ENCODE measurements at places on chromosomes 7 and 10.

GRCh38 chr10:85544956-85545355 lies 821.6 kb downstream of the GRID1 start:
- no peak for DNase-seq

- no peak for DNase-seq
These were observed 777 bp downstream of the RUNDC3B start for GRCh38 chr7:87628780-87629569.

DNA sequence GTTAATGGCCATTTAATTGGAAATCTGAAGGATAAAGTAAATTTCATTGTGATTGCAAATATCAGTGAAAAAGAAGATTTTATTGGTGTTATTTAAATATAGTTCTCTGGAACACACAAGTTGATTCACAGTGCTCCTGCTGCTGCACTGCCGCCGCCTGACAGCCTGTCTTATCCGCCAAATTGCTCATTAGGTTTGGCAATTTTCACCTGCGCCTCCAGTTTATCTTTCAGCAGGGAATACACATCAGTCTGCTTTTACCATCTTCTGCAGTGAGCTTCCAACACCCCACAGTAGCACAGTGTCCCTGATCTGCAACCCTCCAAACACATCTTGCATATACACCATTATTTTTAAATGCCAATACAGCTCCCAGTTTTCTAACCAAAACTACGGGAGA lies 308.3 kb downstream of the PARD3 start:
- no peak for DNase-seq

- no peak for DNase-seq
These were observed 1.7 kb downstream of the DIP2C start for GRCh38 chr10:687583-688311.

GRCh38 chr7:97479740-97480290 lies 252.1 kb upstream of the TAC1 start:
- DNase-seq = no peak

DNA sequence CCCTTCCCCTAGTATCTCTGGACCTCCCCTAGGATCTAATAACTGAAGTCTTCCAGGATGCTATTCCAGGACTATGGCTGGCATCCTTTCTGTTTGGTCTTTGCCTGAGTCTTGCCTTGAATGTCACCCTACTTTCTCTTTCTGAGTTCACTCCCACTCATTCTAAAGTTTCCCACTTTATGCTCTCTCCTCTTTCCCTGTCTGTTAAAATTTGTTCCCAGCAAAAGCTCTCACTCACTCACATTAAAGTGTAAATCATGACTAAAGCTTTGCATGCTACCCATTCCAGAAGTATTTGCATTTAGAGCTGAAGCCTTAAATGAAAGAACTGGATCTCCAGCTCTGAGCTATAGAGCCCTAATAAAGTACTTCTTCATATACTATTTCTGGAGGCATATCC lies 42.1 kb upstream of the RAPGEF5 start:
- no peak for DNase-seq

GRCh38 chr10:72610466-72610865 lies 15.4 kb downstream of the MICU1 start:
- no peak for DNase-seq

- no peak for DNase-seq
These were observed 49.4 kb downstream of the ARHGAP22 start for GRCh38 chr10:48555310-48556042.

DNA sequence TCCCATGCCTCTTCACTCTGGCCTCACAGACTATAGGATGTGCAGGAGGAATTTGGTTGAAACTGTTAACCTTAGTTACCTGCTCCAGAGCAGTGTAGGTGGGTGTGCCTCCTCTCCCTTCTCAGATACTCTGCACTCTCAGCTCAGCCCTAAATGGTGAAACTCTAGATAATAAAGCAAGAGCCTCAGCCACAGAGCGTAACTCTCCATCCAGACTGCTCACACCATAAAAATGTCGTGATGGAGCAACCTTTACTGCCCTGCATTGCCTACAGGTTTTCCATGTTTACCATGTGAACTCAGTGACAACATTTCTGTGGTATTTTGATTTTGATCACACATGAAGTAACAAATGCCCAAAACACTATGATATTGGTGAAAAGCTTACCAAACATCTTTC lies 227.7 kb downstream of the CREB5 start:
- no peak for DNase-seq

GRCh38 chr7:90701771-90702170 lies 105.7 kb downstream of the CDK14 start:
- no peak for DNase-seq

DNA sequence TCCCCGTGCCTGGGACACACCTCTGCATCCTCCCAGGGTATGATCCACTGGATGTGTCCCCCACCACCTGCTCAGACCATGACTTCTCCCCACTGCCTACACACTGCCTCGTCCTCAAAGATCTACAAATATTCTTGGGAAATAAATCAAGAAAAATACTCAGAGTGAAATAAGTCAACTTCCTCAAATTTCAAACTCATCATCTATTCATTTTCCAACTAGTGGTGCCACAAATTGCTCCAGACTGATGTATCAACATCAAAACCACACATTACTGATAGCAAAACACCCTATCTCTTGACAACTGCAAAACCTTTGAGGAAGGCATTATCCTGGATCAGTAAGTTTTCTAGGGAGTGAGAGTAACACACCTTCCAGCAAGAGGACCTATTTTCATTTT lies 87.7 kb downstream of the GRB10 start:
- no peak for DNase-seq

DNA sequence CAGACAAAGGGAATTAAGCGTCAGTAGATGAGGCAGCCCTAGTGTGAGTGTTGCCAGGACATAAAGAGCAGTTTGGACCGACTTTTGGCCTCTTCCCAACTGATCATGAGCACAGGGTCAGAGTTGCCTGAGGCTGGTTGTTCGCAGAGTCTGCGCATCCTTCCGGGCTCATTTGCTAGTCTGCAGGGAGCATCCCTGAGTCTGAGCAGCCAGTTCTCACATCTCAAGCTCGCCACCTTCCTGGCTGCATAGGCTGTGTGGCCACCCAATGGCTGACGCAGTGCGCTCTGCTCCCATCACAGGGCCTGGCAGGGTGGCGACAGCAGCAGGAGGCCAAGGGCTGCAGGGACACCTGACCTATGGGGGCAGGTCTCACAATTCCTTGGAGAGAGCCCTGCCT lies 5.0 kb downstream of the GAD2 start:
- no peak for DNase-seq

DNA sequence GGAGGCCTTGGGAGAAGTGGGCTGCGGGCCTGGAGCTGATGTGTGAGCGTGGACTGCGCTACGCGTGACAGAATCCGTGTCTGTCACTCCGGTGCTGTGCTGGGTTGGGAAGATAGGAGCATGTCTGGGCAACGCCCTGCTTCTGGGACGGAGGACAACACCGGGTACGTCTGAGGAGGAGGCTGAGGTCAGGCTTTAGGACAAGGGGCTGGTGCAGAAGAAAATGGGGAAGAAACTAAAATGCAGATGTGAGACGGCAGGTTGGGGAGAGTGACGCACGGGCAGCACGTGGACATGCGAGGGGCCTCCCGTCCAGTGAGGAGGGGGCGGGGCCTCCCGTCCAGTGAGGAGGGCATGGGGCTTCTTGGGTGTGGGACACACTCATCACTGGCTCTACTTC lies 207.4 kb downstream of the DNAJB6 start:
- no peak for DNase-seq

GRCh38 chr7:140992422-140992821 lies 22.3 kb downstream of the MRPS33 start:
- no peak for DNase-seq

GRCh38 chr7:75532639-75533038 lies 40.5 kb downstream of the SPDYE5 start:
- DNase-seq = no peak

- peak; percentile 81 for DNase-seq
These were observed 41.9 kb upstream of the SYPL1 start for GRCh38 chr7:106153891-106154449.

- no peak for DNase-seq
These were observed 5.3 kb upstream of the MYOZ1 start for GRCh38 chr10:73646598-73647041.

DNA sequence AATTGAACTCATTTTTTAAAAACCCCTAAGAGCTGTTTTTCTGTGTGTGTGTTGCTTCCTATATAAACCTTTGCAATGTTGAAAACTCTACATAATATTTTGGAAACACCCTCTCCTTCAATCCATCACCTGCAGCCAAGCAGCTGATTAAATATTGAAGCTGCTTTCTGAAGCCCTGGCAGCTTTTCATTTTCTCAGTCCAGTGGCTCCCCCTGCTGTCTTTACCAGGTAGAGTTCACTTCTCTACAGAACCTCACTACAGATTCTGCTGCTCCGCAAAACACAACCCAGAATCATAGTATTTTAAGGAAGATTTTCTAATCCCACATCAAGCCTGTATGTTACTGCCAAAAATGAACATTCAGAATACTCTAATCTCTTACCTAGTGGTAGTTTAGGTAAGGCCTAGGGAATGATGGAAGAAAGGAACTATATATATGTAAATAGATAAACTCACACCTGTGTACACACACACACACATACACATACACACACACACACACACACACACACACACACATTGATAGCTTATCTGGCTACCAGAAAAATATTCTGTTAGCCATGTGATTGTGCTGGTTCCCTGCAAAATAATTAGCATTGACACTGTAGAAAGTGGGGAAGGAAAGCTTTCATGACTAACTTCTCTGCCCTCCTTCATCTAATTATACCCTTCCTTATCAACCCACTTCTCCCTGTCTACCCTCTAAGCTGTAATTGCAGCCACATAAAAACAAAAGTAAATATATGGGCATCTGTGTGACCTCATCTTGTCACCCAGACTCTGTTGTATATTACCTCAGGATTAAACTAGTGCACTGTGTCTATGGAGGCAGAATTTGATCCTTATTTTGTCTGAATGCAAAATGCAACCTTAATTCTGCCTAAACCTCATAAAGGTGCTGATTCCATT lies 229.5 kb upstream of the FZD1 start:
- DNase-seq = no peak

GRCh38 chr7:120991581-120991980 lies 3.1 kb downstream of the CPED1 start:
- no peak for DNase-seq

GRCh38 chr7:158296798-158297104 lies 290.9 kb downstream of the PTPRN2 start:
- no peak for DNase-seq

GRCh38 chr7:152574892-152575548 lies 100.9 kb downstream of the XRCC2 start:
- DNase-seq = no peak

DNA sequence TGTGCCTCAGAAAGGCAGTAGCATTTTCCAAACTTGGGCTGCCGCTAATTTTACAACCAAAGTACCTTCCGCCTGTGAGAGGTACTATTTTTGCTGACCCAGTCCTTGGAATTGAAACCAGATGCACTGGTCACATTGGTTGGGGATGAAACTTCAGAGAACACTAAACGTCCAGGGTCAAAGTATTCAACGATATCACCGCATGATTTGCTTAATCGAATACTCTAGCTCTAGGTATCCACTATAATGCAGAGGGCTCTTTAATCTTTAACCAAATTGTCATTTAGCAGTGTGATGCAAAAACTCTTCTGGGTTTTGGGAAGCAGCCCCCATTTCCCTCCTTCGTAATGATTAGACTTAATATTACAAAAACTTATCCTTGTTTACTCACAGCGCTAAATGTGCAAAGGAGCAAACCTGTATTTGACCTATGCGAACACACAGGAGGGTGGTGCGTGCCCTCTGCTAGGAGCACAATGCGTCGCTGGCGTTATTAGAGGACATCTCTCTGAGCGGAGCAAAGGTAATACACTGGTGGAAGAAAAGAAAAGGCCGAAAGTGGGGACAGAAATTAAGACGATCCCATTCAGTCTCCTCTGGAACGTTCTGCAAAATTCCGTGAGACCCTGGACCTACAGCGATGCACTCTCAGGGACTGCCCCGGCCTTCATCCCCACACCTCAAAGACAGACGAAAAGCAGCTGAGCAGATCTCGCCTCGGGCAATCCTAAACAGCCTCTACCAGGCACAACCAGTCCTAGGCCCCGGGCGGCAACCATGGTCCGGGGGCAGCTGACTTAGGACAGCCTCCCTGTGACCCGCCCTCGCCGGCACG lies 916 bp upstream of the EEPD1 start:
- no peak for DNase-seq

DNA sequence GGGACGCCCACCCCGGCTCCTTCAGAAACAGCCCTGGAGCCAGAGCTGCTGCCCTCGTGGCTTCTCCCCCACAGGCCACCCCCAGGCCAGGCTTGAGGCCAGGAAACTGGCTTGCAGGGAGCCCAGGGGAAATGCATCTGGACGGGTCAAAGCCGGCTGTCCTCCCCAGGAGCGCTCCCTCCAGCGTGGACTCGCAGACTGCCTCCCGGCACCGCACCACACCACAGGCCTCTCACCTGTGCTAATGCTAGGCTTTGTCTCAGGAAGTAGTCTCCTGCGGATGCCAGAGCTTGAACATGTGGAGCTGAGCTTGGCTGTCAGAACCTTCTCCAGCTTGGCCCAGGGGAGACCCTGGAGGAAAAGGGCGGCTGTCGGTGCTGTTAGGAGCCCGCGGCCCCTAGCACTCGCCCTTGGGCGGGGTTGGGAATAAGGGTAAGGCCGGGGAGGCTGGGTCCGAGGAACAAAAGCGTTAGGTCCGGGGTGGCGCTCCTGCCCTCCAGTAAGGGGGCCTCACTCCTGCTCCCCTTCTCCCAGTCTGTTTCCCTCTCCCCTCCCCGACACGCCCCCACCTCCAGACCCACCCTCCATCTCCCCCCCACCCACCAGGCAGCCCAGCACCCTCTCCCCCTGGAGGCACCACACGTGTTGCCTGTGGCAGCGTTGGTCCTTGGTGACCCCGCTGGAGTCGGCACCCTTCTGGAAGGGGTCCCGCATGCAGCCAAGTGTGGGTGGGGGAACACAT lies 21.6 kb upstream of the DRGX start:
- no peak for DNase-seq

DNA sequence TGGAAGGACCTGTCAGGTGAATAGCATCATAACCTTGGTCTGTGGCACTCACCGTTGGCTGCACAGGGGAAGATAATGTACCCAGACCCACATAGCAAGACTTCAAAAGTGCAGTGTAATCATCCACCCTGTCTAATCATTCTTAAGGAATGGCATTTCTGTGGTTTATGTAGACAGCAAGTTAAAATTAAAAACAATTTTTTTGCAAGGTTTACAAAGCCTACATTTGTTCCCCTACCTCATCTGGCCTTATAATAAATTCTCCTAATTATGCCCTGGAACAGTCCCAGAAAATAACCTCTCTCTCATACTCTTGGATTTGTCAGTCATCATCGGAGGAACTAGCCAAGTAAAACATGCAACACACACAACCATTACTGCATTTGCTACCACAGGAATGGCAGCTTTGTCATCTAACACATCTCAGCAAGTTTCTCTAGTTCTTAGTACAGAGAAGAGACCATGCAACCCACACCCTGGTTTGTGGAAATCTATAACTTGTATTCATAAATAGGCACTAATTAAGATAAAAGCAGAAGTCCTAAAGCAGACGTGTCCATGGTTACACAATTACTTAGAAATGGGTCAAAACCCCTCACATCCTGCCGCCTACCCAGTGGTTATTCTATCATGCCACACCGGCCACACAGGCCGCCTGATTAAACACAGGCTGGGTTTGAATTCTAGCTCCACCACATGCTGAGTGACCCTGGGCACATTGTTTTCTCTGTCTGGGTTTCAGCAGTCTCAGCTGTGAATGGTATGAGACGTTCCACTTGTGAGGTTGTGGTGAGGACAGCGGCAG lies 19.1 kb downstream of the ABLIM1 start:
- DNase-seq = no peak

All from frontal cortex (tissue), 4 donors.